ENCODE measurements at places on chromosomes 1 and 21.

GRCh38 chr1:200901796-200902444, 7.2 kb downstream of the INAVA start:
- no peak for DNase-seq

DNA sequence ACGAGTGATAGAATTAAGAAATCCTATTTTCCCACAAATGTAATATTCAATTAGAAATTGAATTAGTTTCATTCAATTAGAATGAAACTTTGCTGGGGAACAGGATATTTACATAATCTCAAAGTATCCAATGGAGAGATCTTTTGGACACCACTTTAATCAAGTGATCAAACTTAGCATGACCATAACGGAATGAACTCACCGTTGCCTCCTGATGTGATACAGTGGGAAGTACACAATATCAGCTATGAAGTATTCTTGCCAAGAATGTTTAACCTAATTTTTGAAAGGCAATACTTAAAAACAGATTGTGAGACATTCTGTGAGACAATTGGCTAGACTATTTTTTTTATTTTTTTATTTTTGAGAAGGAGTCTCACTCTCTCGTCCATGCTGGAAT, 16.6 kb downstream of the CDKN2C start:
- DNase-seq = no peak

DNA sequence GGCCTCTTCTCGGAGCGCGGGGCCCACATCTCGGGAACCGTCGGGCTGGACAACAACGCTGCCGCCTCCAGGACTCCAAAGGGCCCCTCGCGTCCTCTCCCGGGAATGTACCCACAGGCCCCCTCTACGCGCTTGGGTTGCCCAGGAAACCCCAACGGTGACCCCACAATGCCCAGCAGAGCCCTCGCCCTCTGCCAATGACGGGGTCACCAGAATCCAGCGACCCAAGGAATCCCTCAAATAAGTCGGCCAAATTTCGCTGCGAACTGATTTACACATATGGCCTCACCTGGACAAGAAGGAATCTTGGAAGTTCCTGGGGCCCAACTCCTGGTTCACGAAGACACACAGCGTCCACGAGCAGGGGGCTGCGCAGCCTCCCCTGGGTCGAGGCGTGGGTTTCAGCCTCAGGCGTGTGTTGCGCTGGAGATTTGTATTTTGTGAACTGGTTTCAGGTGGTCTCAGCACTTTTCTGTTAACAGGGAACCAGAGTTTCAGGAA, 78.1 kb downstream of the DESI2 start:
- DNase-seq = no peak

DNA sequence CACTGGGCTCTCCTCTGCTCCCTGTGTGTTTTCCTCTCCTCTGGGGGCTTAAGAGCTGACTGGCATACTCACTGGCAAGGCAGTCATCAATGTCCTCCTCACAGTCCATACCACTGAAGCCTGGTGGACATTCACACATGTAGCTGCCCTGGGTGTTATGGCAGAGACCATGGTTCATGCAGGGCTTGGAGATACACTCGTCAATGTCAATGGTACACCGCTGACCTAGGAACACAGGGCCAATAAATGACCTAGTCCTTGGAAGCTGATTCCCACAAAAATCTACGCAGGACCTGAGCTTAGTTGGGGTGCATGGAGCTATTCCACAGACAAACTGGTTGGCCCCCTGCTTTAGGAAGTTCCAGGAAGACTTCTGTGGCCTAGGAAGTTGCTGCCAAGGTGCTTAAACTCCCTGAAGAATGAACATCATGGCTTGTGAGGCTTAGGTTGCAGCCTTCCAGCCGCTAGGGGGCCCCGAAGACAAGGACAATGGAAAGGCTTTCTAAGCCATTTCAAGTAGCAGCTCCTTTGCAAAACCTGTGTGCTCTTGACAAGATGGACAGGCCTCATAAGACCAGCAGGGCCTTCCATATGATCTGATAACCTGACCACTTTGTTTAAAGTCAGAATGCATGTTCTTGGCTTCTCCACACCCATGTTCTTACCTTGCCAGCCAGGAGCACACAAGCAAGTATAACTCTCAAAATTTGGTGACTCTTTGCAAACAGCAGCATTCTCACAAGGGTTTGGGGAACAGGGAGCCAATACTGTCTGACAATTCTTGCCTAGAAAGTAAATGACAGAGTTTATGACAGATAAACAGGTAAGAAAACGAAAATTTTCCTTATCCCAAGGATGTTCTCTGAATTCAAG, 52.3 kb upstream of the ADAM30 start:
- peak; percentile 77 for DNase-seq

- DNase-seq = no peak
These were observed 472.7 kb downstream of the PLPP3 start for GRCh38 chr1:56106531-56107274.

- no peak for DNase-seq
These were observed 1.7 kb downstream of the HES4 start for GRCh38 chr1:997993-998744.

DNA sequence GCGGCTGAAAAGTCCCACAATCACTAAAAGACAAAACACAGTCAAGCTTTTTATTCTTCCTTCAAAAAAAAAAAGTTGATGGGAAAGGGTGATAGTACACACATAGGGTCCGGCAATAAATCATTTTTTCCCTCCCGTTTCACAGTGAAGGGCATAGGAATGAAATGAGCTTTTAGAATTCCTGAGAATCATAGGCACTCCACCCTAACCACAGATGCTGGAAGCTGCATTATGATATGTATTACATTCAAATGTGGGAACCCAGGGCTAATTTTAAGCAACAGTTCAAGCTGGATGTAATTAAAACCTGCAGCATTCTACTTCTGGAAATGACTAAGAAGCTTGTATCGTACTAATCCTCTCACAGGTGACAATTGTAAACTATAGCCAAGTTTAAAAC, 75.7 kb upstream of the KCNJ15 start:
- no peak for DNase-seq

DNA sequence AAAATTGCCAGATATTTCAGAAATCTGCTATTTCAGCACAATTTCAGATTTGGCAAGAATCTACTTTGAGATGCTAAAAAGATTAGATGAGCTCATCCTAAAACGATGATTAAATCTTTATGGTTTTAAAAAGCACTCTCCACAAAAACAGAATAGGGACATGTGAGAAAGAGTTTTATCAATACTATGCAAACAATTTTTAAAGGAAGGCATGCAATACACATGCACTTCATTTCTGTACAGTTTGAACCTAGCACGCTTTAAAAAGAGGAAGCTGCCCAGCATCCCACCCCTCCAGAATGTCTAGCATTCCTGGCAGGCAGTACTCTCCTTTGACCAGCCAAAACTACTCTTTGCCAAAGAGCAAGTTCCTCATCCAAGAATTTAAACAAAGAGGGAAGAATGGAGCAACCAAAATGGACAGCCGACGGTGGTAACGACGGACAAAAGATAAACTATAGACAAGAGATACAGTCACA, 1.3 kb downstream of the ARHGAP29 start:
- no peak for DNase-seq

DNA sequence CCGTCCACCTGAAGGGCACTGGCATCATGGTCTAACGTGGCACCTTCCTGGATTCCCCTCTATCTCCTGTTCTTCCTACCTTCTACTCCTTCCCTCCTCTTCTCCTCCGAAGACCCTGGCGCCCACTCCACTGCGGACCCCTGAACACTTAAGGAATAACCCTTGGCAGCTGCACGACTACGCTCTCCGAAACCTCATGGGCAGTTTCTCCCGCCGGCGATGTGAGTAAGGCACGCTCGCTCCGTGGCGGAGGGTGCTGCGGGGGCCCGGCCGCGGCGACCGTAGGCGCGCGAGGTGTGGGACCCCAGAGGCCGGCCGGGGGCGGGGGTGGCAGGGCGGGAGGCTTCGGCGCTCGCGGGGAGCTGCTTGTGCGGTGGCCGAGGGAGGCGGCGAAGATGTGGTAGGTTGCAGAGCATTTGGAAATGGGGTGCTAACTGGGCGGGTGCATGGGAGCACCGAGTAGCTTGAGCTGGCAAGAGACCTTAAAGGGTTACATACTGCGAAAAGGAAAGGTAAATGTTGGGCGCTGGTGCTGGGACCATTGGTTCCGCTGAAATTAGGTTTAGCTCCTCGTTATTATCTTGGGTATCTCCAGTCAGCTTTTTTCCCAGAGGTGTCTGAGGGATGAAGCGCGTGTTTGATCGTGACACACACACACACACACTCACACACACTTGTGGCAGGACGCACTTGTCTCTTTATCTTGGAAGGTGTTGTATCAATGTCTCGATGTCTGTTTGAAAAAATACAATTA, 876 bp downstream of the LRRC7 start:
- no peak for DNase-seq

DNA sequence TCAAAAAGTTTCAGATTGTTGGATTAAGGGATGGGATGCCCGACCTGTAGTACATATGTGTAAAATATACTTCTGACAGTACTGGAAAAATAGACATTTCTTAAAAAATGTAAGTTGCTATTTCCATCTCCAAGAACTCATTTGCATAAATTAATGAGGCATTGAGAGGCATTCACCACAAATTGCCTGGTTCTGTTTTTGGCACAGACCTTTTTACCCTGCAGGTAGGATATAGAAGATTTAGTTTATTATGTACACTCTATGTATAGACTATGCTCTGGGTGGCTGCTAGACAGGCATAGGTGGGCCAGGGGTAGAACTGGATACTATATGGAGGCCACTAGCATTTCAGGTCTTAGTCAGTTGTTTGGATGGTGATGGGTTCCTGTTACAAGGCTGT, 8.0 kb downstream of the CCDC17 start:
- DNase-seq = no peak

GRCh38 chr1:230314142-230314470, 112.0 kb downstream of the PGBD5 start:
- DNase-seq = no peak

- no peak for DNase-seq
These were observed 102.6 kb downstream of the MRPL37 start for GRCh38 chr1:54302549-54302948.

DNA sequence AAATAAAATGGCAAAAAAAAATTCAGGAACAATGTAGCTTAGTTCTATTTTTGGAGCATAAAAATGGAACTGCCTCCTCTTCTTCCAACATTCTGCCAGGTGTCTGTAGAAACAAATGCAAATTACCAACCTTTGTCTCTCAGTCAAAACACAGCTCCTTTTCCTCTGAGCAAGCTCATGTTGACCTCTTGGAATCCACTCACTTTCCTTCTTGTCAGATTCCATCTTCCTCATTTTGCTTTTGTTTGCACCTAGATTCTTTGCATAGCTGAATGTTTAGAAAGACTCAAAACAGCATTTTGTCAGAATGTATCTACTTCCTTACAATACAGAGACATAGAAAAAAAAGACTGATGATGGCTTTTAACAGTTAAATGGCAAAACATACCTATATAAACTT, 178.2 kb downstream of the ADGRL2 start:
- DNase-seq = no peak

DNA sequence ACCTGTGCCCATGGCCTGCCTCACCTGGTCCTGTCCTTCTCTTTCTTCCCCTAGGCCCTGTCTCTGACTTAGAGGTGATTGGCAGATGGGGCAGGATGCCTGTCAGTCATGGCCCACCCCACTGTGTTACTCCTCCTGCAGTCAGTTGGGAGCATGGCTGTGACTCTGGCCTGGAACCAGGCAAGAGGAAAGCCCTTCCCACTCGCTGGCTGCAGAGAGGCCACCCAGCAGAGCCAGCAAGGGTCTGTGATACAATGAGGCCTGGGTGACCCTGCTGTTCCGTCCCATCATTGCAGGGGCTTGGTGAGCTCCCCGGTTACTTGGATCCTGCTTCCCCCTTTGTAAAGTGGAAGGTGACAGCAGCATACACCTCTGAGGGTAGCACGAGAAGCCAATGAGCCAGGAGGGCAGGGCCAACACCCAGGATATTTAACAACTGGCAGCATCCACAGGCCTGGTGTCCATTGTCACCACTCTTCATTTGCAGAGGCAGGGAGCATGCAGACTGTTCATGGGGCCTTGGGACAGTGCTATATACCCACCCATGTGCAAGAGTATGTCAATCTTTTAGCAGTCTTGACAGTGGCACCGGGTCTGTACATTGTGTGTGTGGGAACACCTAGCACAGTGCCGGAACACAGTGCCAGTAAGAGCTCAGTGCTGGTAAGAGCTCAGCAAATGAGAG, 191.0 kb upstream of the C1orf174 start:
- DNase-seq = no peak

GRCh38 chr1:13628711-13629110, 45.1 kb downstream of the PDPN start:
- DNase-seq = no peak

GRCh38 chr1:23772049-23772853, 6.0 kb upstream of the PITHD1 start:
- peak; percentile 89 for DNase-seq

DNA sequence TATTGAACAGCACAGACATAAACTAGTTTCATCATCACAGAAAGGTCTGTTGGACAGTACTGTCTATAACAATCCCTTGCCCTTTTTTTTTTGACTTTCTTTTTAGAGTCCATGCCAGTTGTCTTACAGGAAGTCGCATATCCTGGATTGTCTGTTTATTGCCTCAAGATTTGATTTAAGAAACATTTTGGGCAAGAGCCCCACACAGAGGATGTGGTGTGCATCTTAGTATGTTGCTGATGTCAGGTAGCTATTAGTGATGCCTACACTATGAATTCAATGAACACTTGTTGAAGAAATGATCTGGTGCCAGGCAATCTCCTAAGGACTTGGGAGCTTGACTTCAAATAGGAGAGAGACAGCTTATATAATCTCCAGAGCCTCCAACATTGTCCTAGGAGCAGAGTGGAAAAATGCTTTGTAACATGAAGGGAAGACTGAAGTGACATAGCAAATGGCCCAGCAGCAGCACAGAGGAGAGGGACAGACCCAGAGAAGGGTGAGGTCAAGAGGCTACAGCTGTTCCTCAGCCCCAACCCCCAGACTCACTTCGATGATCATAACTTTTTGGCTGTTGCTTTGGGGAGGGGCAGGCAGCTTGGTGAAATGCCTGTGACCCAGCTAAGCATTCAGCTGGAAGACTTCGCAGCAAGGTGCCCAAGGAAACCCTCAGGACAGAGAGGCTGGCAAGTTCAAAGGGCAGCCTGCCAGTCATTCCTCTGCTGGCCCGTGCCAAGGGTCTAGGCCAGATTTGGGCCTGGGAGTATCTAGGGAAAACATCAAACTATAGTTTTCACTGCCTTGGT, 7.5 kb upstream of the RAB29 start:
- no peak for DNase-seq

GRCh38 chr1:201223852-201224665, 33.4 kb downstream of the IGFN1 start:
- no peak for DNase-seq
